ENCODE measurements at places on chromosomes 3 and 15. TPM values are rescaled to one million over a fixed set of nuclear protein-coding genes. Genes with fewer than 3 reads are reported as not detected.

CHRFAM7A gene
- 1.0 TPM for total RNA-seq

GRCh38 chr15:91150502-91151160, 50.6 kb downstream of the SV2B start:
- DNase-seq, result no peak

SPTBN5 gene
- total RNA-seq, result 0.11 TPM

DNA sequence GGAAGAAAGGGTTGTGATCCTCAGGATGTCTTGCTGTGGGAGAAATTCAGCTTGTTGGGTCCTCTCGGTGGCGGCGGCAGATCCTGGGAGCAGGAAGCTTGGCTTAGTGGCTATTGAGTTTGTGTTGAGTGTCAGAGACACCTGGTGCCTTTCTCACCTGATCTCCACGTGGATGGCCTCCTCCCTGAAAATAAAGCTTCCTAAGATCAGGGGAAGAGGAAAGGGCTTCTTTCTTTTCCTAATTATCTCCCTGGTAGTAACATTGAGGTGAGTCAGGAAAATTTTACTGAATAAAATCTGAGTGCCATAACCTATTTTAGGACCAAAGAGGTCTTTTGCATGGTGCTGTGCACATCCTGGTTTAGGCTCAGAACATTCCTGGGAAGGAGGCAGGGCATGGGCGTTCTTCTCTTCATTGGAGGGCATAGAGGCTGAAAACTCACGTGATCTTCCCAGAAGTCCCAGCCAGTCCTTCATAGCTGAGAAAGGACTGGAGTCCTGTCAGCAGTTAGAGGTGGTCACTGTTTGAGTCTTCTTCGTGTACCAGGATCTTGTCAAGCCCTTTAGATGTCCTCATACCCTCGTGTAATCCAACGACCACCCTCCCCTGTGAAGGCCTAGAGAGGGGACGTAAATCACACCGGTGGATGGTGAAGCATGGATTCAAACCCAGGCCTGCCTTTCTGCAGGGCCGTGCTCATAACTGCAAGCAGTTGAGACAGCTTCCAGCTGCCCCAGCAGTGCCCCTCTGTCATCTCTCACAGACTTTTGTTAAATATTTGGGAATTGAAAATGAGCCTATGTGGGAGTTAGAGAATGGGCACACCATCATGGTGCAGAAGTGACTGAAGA, 1.1 kb downstream of the CMTM8 start:
- no peak for DNase-seq

- no peak for DNase-seq
These were observed 546.9 kb upstream of the CCDC54 start for GRCh38 chr3:106830334-106830733.

SCAANT1 gene
- not detected for total RNA-seq

CALML4 gene
- total RNA-seq, result 7.3 TPM

LHFPL4 gene
- total RNA-seq, result not detected

DNA sequence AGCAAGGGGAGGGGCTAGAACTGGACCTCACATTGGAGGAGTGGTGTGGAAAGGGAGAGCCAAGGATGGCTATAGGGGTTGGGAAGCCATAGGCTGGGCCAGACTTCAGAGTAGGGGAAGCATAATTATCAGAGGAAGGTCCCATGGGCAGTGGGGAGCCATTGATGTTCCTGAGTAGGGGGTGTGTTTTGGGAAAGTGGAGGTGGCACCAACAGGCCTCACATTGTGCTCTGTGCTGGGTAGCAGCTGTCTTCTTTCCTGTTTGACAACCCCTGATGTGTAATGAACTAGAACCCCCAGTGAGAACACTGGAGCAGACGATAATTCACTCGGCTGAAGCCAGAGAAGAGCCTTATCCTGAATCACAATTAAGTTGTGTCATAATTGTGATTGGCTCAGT, 41.2 kb downstream of the SLC6A11 start:
- DNase-seq, result no peak

DNA sequence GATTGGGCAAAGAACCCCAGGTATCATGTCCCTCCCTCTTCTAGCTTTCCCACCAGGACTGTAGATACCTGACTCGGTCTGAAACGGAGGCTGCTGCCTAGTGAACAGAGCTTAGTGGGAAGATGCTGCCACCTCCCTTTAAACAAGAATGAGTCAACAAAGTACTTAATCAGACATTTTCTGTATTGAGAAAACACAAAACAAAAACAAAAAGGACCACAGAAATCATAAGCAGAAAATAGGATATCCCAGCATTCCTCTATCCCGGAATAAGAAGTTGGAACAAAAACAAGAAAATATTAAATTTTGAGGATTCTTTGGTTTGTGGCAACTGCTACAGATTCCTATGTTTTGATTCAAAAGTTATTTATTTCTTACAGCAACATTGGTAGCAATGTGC, 51.7 kb upstream of the COL8A1 start:
- no peak for DNase-seq

- no peak for DNase-seq
These were observed 1.0 kb downstream of the LPP start for GRCh38 chr3:188154809-188155574.

DNA sequence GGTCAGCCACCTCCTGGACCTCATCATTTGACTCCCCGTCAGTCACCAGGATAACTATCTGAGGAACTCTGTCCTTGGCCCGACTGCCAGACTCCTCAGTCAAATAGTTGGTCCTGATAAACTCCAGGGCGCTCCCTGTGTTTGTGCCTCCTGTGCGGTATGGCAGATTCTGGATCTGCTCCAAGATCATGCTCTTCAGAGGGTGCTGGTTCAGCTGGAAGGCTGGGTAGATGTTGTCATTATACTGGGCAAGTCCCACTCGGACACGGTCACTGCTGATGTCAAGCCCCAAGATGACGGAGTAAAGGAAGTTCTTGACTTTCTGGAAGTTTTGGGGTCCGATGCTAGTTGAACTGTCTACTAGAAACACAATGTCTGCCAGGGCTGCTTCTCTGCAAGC, 31.1 kb upstream of the CAPN7 start:
- no peak for DNase-seq

DNA sequence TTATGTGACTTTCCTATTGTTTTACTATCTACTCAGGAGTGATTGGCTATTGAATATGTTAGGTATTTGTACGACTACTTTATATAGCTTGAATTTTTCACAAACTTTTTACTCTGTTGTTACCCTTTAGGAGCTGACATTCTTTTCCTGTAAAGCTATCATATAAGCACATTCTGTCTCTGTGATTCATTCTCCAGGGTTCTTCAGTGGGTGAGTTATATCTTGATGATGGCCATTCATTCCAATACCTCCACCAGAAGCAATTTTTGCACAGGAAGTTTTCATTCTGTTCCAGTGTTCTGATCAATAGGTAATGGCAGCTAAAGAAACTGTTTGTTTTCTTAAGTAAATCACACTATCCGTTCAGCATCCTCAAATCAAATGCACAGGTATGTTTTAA, 10.1 kb upstream of the CAPN3 start:
- DNase-seq, result no peak

ZMAT3 gene
- total RNA-seq, result 15.9 TPM

RYK gene
- total RNA-seq, result 21.9 TPM

SERPINI2 gene
- not detected for total RNA-seq

DNA sequence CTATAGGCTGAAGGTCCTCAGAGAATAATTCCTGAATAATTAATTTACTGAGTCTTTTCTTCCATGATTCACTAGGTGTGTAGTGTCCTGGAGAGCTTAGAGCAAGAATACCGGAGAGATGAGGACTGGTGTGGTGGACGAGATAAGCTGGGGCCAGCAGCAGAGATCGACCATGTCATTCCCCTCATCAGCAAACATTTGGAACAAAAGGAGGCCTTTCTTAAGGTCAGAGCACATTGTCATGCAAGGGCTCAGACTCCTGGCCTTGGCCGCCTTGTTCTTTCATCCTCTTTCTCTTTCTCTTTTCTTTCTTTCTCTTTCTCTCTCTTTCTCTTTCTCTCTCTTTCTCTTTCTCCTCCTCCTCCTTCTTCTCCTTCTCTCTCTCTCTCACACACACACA, 291.4 kb upstream of the UMPS start:
- no peak for DNase-seq

GRCh38 chr3:52895418-52895817, 1.9 kb downstream of the STIMATE start:
- DNase-seq, result peak; percentile 47

- DNase-seq, result no peak
These were observed 362.6 kb upstream of the PLSCR5 start for GRCh38 chr3:146967783-146968182.

DNA sequence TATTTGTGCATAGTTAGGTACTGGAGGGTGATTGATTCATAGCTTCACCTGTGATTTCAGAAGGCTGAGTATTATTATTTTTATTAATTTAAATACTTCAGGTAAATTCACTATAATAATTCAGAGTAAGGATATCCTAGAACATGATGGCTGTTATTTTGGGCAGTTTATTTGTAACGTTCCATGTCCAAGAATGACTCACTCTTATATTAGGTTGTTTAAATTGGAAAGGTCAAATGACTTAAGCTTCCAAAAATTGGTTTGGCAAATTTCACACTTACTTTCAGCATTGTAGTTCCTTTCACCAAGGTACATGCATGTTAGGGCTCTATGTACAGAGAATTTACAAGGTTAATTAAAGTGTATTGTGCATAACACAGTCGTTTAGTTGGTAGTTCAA, 120.2 kb downstream of the EPHA3 start:
- no peak for DNase-seq

- no peak for DNase-seq
These were observed 170.1 kb downstream of the OSBPL10 start for GRCh38 chr3:31810991-31811433.

GRCh38 chr3:112623213-112623612, 17.7 kb downstream of the CCDC80 start:
- DNase-seq, result no peak

DNA sequence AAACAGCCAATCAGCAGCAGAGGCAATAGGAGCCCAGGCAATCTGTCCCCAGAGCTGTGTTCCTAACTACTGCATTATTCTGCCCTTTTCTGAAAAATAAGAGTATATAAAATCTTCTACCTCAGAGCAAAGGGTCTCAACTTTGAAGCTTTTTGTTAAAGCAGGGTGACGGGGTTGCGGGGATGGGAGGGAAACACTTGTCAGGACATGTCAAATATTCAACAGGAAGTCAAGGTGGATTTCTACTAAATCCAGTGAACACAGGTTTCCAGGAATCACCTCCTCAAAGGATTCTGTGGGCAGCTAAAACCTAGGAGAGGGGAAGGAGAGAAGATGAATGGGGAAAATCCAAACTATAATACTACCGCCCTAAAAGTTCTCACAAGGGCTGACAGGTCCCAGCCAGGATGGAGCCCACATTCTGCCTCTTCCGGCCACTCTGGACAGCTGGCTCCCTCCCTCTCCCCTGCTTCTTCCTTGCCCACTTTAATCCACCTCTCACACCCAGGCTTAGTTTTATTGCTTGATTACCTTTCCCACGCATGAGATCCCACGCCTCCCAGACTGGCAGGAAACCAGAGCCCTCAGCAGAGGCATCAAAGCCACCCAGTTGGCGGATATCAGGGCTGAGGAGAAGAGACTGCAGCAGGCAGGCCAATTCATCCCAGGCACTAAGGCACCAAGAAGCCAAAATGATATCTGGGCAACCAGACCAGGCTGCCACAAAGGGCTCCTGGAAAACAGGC, 77.2 kb downstream of the OSBPL10 start:
- no peak for DNase-seq

- DNase-seq, result no peak
These were observed 94.4 kb downstream of the SRGAP3 start for GRCh38 chr3:9155028-9155427.

DNA sequence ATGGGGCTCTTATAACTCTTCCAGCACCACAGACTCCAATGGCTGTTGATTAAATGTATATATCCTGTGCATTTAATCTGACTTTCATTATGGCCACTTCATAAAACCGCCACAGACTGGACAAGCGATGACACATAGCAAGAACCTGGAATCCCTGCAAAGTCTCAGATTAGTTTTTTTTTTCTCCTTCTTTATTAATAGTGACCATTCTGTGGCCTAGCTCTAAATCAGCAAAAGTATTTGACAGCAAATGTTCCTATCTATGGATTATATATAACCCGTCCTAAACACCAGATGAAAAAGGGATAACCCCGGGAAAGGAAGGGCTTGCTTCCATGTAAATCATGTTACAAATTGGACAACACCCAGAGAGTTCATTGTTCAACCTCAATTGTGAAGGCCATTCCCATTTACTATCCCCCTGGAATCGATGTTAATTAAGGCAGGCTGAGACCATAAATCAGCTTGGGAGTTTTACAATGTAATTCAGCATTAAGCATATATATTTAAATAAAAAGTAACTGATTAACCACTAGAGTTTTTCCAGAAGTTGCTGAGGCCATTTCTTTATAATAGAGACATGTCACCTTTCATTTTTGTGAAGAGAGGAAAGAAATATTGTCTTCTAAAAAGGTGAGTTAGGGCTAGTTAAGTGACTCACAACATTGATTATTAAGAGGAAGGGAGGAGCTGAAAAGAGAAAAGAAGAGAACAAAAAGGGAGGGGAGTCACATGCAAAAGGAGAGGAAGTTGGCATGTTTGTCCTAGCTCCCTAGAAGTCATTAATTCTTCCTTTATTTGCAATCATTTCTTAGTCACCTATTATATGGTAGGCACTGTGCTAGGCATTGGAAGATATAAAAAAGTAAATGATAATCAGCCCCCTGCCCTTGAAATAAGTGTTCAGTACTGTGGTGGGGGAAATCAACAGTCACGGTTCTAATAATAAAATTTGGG, 26.2 kb downstream of the ALDH1A2 start:
- DNase-seq, result no peak

GRCh38 chr15:70495991-70496599, 267.3 kb downstream of the UACA start:
- no peak for DNase-seq

DNA sequence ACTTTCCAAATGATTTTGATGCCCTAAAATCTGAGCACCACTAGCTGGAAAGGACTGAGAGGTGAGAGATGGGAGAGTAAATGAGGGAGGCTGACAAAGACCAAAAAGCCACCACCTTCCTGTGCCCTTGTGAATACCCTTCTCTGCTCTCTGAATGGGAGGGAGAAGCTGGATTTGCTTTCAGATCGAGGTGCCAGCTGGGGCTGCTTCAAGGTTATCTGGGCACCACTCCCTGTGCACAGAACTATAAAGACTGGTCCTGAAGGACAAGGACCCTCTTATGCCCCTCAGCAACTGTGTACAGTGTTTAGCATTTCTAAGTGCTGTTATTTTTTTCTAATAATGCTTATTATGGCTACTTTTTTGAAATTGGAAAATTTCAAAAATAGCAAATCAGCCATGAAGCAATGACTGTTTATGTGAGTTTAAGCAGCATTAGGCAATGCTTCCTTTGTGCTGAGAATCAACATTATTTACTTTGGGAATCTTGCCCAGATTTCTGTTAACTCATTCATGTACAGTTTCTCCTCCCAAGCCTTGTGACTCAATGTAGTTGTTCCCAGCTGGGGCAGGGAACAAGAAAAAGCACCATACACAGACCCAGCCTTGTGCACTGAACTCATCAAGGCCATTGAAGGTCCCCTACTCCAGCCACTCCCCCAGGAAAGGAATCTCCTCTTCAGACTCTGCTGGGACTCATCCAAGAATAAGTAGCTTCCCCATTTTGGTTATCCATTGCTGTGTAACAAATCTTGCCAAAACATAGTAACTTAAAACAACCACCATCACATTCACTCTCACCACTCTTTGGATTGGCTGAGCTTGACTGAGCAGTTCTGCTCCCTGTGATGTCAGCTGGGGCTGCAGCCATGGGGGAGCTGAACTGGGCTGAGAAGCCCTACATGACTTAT, 37.3 kb upstream of the CDV3 start:
- DNase-seq, result no peak

- no peak for DNase-seq
These were observed 202.7 kb downstream of the TNIK start for GRCh38 chr3:171257251-171258203.

PLA2G4B gene
- 4.2 TPM for total RNA-seq

All from activated CD8-positive, alpha-beta T cell treated with anti-CD3 and anti-CD28 coated beads for 36 hours (primary cell).